ENCODE measurements at places on chromosomes 1 and 21.
A peak's percentile ranks its signal among the peaks of the same experiment; 100 is the strongest.

GRCh38 chr1:177995369-177995768 lies 25.5 kb upstream of the SEC16B start:
- DNase-seq, result no peak

GRCh38 chr21:30255679-30256078 lies 27.1 kb downstream of the KRTAP24-1 start:
- no peak for DNase-seq

DNA sequence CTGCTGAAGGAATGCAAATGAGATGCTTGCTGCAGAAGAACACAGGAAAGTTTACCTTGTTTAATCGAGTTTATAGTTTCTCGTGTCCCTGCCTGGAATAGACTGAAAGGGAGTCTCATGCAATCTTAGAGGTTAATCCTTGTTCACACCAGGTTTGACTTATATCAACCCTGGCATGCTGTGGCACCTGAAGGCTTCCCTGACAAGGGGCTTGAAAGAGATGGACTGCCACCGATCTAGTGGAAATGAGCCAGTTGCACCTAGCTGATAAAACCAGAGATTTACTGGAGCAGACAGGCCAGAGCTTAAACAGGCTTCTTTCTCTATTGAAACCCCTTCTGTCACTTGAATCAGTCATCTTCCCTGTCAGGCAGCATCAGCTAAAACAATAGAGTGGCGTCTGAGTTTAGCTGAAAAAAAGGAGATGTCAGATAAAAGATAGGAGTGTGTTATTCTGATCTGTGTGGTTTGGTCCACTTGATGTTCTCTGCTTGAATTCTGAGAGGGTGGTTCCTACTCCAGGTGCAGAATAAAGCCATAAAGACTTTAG lies 349.7 kb downstream of the RWDD3 start:
- DNase-seq, result peak; percentile 54

DNA sequence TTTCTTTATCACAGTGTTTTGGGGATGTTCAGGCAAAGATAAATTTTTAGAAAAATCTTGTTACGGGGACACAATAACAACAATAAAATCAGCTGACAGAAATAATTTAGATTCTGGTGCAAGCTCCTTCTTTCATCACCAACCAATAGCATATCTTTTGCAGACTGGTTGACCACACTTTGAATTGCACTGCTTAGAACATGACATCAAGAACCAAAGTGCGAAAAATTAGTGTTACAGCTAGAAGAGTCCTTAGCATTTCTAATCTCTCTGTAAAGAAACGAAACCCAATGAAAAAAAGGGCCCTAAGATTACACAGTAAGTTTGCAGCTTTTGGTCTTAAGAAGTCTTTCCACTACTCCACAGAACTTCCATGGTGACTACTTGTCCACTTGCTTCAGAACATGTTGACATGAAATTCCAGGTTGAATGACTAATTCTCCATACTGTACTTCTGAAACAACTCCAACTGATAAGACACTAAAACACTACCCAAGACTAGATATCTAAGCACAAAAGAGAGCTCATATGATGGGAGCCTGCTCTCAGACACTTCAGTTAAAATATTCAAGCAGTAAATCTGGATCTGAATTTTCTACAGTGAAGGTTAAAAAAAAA lies 31.3 kb downstream of the XKR8 start:
- DNase-seq, result no peak

- DNase-seq, result no peak
These were observed 5.7 kb upstream of the FTCD start for GRCh38 chr21:46160907-46161632.

- no peak for DNase-seq
These were observed 2164.2 kb downstream of the NCAM2 start for GRCh38 chr21:23162198-23162946.

GRCh38 chr1:172613294-172613693 lies 45.6 kb upstream of the FASLG start:
- no peak for DNase-seq

GRCh38 chr21:36966066-36966820 lies at the start of gene HLCS:
Gene HLCS, minus strand, starts transcription at chr21:36966669. Its CDS starts 31 bp downstream, at chr21:36966638.
- peak; percentile 47 for DNase-seq

DNA sequence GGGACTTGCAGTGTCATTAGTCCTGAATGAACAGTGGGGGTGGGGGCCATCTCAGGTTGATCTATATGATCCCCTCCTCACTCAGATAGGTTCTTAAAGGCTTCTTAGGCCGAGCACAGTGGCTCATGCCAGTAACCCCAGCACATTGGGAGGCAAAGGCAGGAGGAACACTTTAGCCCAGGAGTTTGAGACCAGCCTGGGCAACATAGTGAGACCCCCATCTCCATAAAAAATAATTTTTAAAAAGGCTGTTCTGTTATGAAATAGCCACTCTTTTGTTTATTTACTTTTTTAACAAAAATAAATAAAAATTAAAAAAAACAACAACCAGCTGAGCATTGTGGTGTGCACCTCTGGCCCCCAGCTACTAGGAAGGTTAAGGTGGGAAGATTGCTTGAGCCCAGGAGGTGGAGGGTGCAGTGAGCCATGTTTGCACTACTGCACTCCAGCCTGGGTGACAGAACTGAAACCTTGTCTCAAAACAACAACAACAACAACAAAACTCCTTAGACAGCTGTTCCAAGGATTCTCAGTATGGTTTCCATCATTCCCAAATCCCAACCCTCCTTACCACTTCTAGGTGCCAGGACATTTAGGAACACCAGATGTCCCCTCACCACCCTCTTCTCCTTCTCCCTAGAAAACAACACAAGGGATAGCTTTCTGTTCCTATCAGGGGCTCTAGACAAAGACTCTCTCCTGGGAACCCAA lies 2.0 kb upstream of the TRAPPC3 start:
- no peak for DNase-seq

DNA sequence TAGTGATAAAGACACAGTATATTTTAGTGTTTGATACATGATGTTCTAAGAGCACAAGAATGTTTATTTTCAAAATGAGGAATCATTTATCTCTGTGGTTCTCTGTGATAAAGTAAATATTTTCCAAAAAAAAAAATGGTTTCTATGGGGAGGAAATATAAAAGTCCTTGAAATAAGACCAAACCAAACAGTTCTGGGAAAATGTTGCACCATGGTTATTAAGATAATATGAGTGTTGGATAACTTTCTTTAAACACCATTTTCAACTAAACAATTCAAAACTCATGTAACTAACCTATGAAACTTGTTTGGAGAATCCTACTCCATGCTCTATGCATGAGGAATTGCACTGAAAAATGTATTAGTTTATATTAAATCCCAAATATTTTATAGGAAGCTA lies 184.6 kb downstream of the KCNT2 start:
- no peak for DNase-seq

DNA sequence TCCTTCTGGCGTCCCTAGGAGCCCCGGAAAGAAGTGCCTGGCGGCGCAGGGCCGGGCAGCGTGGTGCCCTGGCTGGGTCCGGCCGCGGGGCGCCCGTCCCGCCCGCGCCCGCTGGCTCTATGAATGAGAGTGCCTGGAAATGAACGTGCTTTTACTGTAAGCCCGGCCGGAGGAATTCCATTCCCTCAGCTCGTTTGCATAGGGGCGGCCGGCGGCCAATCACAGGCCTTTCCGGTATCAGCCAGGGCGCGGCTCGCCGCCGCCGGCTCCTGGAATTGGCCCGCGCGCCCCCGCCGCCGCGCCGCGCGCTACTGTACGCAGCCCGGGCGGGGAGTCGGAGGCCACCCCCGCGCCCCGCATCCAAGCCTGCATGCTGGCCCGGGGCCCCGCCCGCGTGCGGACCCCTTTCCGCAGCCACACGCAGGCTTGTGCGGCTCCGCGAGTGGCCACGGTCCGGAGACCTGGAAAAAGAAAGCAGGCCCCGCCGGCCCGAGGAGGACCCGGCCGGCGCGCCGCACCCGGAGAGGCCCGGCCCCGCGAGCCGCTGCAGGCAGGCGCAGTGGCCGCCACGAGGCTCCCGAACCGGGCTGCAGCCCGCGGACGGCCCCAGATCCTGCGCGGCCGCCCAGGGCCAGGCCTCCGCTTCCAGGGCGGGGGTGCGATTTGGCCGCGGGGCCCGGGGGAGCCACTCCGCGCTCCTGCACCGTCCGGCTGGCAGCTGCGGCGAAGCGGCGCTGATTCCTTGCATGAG lies 160.4 kb downstream of the RUNX1 start:
- peak; percentile 89 for DNase-seq

DNA sequence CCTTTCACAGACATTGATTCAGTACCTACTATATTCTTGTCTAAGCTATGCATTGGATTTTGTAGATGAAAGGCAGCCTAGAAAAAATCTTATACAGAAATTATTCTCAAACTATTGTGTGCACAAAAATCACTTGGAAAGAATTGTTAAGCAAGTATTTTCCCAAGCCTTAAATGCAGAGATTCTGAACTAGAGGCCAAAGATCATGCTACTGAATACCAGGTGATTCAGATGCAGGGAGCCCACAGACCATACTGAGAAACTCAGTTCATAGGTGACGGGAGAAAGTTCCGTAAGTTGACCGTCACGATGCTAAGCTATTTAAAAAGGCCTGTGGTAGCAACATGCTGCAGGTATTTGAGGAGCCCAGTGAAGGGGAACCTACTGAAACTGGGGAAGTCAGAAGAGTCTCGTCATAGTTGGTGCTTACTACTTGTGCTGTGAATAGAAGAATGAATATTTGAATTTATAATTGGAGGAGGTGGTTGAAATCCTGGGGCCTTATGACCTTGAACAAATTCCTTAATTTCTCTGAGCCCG lies 150.8 kb downstream of the NFIA start:
- no peak for DNase-seq

GRCh38 chr1:59366346-59366745 lies 69.5 kb downstream of the FGGY start:
- no peak for DNase-seq

DNA sequence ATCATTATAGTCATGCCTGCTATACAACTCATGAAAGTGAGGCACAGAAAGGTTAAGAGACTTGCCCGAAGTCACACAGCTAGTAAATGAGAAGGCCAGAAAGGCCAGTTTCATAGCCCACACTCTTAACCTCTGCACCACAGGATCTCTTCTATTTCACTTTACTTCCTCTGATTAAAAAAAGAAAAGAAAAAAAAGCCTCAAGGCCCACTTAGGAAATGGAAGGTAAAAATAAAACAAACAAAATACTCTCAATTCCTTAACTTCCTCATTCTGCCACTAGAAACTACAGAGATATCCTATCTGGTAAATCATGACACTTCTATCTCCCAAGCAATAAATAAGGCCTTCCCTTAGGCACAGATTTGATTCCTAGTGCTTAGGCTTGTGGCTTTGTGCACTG lies 7.6 kb upstream of the ENAH start:
- no peak for DNase-seq

DNA sequence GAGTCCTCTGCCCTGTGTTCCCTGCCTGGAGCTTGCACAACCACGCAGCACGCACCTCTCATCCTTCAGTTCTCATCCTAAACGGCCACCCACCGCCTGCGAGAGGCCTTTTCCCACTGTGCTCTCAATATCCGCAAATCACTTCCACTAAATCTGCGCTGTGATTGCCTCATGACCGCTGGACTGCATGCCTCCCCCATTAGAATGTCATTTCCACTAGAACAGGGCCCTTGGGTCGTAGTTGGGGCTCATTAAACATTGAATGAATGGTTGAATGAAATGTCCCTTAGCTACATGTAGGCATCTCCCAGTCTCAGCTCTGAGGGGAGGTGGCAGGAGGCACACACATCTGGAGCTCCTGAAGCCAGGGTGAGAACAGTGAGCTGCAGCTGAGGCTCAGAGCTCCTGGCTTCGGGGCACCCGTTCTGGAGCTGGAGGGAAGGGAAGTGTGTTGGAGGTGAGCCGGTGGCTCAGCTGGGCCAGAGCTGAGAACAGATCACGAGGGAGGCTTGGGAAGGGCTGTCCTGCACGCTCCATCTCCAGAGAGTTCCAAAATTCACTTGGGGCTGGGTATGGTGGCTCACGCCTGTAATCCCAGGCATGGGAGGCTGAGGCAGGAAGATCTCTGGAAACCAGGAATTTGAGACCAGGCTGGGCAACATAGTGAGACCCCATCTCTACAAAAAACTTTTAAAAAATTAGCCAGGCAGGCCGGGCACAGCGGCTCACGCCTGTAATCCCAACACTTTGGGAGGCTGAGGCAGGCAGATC lies 30.4 kb downstream of the TMEM201 start:
- DNase-seq, result no peak

DNA sequence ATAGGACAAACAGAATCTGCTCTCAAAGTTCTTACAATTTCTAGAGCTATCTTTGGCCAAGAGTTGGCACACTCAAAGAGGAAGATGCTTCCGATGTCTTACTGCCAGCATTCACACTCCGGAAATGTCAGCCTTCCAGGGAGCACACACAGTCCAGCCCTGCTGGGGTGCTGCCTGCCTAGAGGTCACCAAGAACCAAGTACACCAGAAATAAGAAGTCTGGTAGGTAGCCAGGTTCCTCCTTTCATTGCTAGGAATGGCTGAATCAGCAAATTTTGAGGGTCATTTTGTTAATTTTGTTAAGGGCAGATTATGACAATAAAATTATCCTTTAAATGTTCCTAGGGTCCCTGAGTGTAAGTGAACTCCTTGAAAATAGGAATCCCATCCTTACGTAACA lies 77.5 kb downstream of the PLPP3 start:
- no peak for DNase-seq

GRCh38 chr1:36705629-36706028 lies 222.9 kb upstream of the CSF3R start:
- no peak for DNase-seq

DNA sequence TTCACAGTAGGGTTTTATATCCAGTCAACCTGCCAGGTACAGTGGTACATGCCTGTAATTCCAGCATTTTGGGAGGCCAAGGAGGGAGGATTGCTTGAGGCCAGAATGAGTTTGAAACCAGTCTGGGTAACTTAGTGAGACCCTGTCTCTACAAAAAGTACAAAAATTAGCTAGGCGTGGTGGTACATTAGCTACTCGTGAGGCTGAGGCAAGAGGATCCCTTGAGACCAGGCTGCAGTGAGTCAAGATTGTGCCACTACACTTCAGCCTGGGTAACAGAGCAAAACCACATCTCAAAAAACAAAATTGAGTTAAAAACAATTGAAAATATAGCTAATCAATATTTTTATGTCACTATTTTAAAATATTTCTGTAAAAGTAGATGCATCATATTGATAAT lies 33.2 kb downstream of the DDI2 start:
- no peak for DNase-seq

DNA sequence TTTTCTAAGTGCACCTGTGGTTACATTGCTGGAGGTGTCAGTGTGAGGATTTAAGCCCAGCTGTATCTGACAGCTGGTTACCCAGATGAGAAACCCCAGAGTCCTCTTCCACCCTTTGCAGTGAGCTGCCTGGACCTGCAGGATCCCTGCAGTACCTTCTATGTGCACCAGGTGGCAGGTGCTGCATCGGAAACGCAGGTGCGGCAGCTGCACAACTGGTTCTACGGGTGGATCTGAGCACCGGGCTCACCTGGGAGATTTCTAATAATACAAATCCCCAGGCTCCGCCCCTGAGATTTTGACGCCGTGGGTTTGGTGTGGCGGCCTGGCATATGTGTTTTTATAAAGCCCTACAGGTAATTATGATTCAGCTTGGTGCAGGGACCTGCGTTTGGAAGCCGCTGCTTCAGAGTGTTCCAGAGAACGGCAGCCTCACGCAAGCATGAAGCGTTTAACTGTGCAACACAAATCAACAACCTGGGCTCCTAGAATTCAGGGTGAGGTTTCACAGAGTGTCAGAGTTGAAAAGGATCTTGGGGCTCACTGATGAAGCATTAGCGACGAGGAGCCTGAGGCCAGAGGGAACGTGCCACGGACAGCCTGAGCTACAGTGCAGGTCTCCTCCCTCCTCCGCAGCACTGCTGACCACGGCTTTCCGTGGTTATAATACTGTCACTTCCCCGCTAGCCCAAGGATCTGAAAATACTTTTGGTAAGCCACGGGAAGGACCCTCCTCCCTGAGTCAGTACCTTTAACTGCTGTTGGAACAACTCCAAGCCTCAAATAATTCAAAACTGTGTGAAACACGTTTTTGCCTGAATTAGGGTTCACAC lies 96.7 kb upstream of the TRABD2B start:
- DNase-seq, result peak; percentile 41

Measured in DMS79 (cell line).